ENCODE measurements at places on chromosomes 4 and X.

- DNase-seq: no peak
Observed at GRCh38 chr4:17482716-17483115, 29.2 kb downstream of the QDPR start.

- DNase-seq: no peak
Observed at GRCh38 chrX:40922307-40922706, 162.9 kb upstream of the USP9X start.

- no peak for DNase-seq
Observed at GRCh38 chr4:148790691-148791090, 348.5 kb upstream of the NR3C2 start.

DNA sequence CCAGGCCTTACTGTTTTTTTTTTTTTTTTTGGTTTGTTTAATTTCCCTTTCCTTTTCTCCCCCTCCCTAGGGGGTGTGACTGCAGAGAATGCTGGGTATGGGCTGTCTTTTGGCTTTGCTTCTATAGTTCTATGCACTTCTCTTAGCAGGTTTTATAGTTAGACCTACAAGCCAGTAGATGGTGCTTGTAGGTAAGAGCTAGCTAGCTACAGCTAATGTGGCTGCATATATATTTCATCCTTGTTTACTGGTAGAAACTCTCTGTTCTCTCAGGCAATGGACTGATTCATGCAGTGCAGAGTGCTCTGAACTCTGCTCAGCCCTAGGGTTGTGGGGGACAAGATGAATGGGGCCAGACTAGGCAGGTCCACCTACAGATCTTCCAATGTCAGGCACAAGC lies 246.4 kb downstream of the SH2D1A start:
- DNase-seq: no peak

DNA sequence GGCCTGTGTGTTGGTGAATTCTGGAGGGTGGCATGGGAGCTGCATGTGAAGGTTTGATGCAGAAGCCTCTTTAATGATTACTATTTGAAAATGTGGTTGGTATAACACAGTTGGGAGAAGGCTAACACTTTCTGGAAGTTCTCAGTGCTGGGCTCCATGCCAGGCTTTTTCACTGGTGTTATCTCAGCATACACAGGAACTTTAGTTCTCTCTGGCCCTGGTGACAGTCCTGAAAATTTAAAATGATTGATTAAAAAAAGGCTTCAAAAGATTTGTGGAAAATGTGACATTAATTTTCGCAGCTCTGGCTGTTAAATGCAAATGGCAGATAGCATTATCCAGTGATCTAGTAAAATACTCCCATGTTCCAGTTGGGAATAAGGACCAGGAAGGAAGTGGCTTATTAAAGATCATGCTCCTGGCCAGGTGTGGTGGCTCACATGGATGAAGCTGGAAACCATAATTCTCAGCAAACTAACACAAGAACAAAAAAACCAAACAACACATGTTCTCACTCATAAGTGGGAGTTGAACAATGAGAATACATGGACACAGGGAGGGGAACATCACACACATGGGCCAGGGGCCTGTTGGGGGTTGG lies 36.6 kb downstream of the DIPK2B start:
- no peak for DNase-seq

DNA sequence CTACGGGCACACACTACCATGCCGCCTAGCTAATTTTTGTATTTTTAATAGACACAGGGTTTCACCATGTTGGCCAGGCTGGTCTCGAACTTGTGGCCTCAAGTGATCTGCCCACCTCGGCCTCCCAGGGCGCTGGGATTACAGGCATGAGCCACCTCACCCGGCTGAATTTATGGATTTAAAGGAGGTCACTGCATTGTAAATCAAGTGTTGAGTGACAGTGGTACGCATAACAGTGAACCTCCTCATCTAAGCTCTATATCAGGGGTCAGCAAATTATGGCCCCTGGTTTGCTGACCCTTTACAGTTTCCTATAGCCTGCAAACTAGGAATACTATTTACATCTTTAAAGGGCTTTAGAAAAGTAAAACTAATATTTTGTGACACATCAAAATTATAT lies 2.6 kb upstream of the UXT start:
- no peak for DNase-seq

DNA sequence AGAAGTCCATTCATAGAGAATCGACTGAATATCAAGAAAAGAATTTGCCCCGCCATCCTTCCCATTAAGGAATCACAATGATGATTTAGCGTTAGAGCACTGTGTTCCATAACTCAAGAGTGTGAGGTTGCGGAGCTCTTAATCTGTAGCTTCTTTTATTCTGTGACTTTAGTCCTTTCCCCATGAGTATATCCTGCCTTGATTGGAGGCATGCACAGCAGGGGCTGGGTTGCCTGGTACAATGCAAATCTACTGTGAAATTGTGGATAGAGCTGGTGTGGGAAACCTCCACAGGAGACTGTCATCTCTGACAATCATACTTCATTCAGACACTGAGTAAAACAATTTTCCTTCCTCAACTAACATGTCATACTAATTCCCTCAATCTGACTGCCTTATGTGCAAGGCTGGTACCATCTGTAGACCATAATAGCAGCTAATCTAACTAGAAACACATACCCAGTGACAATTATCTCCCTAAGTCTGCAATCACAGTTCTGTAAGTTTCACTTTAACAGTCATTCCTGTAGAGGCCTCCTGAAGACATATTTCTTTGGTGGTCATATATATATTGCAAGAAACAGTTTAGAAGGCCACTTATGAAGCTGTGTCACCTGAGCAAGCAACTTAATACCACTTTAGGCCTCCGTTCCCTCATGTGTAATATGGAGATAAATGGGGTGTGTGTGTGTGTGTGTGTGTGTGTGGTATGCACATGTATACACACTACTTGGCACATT lies 355.2 kb upstream of the FAM241A start:
- no peak for DNase-seq

GRCh38 chr4:174265916-174266315 lies 17.6 kb downstream of the FBXO8 start:
- no peak for DNase-seq

- no peak for DNase-seq
Observed at GRCh38 chrX:141439651-141440050, 144.9 kb downstream of the SPANXA1 start.

DNA sequence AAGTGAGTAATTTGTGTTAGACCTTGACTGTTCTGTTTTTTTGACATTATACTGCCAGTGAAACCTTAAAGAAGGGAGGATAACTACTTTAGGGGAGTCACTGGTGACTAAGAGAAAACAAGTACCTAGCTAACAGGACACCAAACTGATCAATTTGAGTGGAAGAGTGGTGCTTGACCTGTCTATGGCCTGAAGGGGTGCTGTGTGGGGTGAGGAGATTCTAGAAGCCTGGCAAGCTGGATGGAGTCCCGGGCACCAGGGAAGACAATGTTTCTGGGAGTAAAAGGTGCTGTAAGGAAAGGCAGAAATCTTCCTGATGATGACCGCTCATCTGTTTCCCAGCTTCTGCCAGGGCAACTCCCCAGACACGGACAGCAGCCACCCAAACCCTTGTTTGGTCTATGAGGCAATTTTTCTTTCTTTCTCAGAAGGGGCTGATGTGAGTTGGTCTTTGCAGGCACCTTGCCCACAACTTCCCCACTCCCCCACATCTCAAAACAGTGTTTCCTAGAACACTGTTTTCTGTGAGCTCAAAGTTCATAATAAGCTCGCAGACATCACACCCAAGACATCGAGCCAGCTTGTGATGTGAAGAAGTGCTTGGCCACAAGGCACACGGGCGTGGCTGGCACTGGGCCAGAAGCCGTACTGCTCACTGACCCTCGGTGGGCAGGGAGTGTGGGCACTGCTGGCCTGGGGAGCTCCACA lies 4.6 kb downstream of the TXK start:
- DNase-seq: no peak

DNA sequence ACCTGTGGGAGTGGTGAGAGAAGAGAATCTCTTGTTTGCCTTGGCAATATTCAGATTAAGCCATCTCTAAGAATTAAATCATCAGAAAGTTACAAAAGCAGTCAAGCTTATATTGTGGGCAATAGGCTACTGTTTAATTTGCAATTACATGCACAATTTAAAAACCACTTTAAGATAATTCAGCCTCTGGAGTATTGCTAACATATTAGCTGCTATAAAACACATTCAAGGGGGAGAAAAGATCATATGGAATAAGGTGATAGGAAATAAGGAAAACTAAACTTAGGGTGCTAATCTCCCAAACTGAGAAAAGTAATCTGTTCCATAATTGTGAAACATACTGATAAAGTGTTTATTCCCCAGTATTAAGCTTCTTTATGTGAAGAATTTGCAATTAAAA lies 103.9 kb downstream of the ARAP2 start:
- no peak for DNase-seq

- no peak for DNase-seq
Observed at GRCh38 chr4:83753260-83753659, 217.4 kb downstream of the GPAT3 start.

- no peak for DNase-seq
Observed at GRCh38 chrX:5915783-5916182, 312.9 kb downstream of the NLGN4X start.

Measured in GM19239 (cell line).